ENCODE measurements at places on chromosomes 12 and 14. TPM values are rescaled to one million over a fixed set of nuclear protein-coding genes. Genes with fewer than 3 reads are reported as not detected.
A peak's percentile ranks its signal among the peaks of the same experiment; 100 is the strongest.

DNA sequence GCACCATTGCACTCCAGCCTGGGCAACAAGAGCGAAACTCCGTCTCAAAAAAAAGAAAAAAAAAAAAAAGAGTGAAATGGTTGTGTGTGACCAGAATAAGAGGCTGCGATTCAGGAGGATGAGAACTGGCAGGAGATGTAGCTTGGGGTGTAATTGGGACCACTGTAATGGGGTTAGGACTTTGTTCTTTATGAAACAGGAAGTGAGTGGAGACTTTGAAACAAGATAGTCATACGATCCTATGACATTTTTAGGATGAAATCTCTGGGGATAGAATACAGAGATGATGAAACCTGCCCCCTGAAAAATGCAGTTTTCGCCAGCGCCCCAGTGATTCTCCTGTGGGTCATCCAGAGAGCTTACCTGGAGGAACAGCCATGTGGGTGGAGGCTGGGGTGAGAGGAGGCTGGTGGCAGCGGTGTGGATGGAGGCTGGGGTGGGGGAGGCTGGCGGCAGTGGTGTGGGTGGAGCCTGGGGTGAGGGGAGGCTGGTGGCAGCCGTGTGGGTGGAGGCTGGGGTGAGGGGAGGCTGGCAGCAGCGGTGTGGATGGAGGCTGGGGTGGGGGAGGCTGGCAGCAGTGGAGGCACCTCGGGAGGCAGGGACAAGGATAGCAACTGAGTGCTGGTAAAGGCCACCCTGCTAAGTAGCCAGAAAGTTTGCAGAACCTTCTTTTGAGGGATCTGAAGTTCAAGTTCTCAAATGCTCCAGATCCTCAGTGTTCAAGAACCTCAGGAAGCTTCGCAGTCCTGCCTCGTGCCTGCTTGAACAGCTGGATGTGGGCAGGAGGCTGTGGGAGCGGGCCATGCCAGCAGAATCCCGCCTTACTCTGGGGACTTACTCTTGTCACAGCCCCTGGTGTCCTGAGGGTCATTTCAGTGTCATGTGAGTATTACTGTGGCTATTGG lies 20.2 kb downstream of the FBXL14 start:
- no peak for DNase-seq
- peaks cover 31% of the 10 kb centered on the region for H3K4me1 ChIP-seq
- H3K36me3 ChIP-seq: no peaks in the 10 kb centered on the region
- H3K27ac ChIP-seq: no peak overlapping the region

- DNase-seq: no peak
- no peak overlapping the region for H3K27ac ChIP-seq
- no peaks in the 10 kb centered on the region for H3K36me3 ChIP-seq
Observed at GRCh38 chr14:100882991-100883788, 20.3 kb downstream of the RTL1 start.

DNA sequence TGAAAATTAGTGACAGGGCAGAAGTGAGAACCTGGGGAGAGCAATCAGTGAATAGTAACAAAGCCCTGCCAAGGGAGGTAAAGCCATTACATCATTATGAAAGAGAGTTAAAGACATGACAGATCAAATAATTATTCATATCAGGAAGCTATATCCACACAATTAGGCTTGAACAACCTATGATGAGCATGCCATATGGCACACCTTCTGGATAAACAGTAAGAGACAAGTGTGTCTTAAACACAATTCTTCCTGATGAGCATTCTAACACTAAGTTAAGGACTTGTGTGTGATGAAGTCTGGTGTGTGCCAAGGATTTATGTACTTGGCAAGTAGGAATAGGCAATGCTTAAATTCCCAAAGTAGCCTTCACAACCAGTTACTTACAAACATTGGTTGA lies 76.1 kb downstream of the GALNT4 start:
- no peak overlapping the region for H3K4me3 ChIP-seq
- H3K36me3 ChIP-seq: no peaks in the 10 kb centered on the region
- DNase-seq: no peak
- peak overlapping the region; percentile 7 for H3K27ac ChIP-seq
- H3K4me1 ChIP-seq: peaks cover 48% of the 10 kb centered on the region

BEGAIN gene
- total RNA-seq: 1.3 TPM

CCDC77 gene
- total RNA-seq: 43.3 TPM

DNA sequence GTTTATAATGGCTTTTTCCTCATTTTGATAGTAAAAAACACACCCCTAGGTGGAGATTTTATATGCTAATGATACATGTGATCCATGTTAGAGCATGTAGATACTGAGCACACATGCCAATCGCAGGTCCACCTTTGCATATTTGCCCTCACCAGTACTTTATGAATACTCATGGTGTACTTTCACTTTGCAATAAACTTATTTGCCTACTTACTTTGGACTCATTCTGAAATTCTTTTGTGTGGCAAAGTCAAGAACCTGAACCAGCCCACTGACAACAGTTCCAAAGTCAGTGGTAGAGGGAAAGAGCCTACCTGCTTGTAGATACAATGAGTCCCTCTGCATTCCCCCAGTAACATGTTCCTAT lies 58.5 kb upstream of the DHRS4 start:
- no peaks in the 10 kb centered on the region for H3K4me1 ChIP-seq
- no peaks in the 10 kb centered on the region for H3K36me3 ChIP-seq

PRH2 gene
- total RNA-seq: not detected

GRCh38 chr12:76945867-76946266 lies 67.0 kb upstream of the CSRP2 start:
- no peaks in the 10 kb centered on the region for H3K36me3 ChIP-seq
- no peak for DNase-seq
- H3K4me3 ChIP-seq: no peak overlapping the region
- H3K27me3 ChIP-seq: no peaks in the 10 kb centered on the region
- H3K27ac ChIP-seq: no peak overlapping the region

GRCh38 chr14:23245282-23245681 lies 7.5 kb downstream of the RNF212B start:
- no peaks in the 10 kb centered on the region for H3K36me3 ChIP-seq
- H3K4me1 ChIP-seq: no peaks in the 10 kb centered on the region
- no peak overlapping the region for H3K4me3 ChIP-seq

- no peaks in the 10 kb centered on the region for H3K27me3 ChIP-seq
- H3K27ac ChIP-seq: peak overlapping the region; percentile 6
- DNase-seq: peak; percentile 84
- no peak overlapping the region for H3K4me3 ChIP-seq
- peaks cover 20% of the 10 kb centered on the region for H3K4me1 ChIP-seq
Observed at GRCh38 chr12:81181691-81182090, 103.8 kb downstream of the ACSS3 start.

GRCh38 chr12:44589697-44590096 lies 286.4 kb downstream of the NELL2 start:
- H3K27ac ChIP-seq: no peak overlapping the region
- no peak overlapping the region for H3K4me3 ChIP-seq

DNA sequence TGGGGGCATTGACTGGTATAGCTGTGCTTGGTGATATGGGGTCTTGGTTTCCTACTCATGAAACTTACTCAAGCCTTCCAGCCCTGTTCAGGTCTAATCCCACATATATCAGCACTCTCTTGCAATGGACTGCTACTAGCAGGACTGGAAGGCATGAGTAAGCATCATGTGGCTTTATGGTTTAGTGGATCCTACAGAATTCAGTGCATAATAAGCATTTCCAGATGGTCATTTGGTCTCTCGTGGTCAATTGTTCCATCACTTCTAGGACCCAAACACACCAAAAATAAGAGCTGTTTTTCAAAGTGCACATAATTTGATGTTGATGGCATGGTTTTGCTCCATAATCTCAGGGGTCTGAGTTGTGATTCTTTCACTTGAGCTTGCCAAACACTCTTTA lies 114.4 kb downstream of the LMNTD1 start:
- no peak overlapping the region for H3K27ac ChIP-seq
- no peak overlapping the region for H3K4me3 ChIP-seq
- no peaks in the 10 kb centered on the region for H3K4me1 ChIP-seq
- H3K36me3 ChIP-seq: no peaks in the 10 kb centered on the region
- no peaks in the 10 kb centered on the region for H3K27me3 ChIP-seq

DNA sequence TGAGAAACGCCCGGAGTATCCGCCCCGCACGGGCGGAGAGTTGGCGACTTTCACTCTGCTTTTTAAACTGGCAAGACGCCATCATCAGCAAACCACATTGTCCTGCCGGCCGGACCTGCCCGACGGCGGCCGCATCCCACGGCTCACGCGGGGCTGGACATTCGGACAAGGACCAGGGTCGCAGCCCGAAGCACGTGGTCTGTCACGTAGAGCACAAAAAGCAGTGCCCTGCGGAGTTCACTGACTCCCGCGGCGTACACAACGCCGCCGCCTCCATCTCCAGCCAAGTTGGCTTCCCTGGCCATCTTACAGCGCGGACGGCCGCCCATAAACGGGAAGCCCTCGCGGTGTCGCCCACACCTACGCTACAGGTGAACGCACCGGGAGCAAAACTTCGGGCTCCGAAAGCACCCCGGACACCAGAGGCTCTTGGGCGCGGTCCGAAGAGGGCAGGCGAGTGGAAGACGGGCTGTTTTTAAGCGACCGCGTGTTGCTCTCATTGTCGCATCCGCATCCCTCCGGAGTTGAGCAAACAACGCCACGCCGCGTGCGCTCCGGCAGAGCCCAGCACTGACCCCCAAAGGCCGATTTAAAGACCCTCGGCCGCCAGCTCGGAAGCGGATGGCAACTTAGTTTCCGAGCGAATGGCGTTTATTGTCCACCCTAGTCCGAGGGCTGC lies 966 bp downstream of the SINHCAF start:
- peak overlapping the region; percentile 88 for H3K4me3 ChIP-seq
- H3K27ac ChIP-seq: peak overlapping the region; percentile 96
- H3K27me3 ChIP-seq: no peaks in the 10 kb centered on the region
- no peaks in the 10 kb centered on the region for H3K36me3 ChIP-seq
- H3K4me1 ChIP-seq: peaks cover 29% of the 10 kb centered on the region

Measured in A673 (cell line).